ENCODE measurements at places on chromosomes 4 and X.

DNA sequence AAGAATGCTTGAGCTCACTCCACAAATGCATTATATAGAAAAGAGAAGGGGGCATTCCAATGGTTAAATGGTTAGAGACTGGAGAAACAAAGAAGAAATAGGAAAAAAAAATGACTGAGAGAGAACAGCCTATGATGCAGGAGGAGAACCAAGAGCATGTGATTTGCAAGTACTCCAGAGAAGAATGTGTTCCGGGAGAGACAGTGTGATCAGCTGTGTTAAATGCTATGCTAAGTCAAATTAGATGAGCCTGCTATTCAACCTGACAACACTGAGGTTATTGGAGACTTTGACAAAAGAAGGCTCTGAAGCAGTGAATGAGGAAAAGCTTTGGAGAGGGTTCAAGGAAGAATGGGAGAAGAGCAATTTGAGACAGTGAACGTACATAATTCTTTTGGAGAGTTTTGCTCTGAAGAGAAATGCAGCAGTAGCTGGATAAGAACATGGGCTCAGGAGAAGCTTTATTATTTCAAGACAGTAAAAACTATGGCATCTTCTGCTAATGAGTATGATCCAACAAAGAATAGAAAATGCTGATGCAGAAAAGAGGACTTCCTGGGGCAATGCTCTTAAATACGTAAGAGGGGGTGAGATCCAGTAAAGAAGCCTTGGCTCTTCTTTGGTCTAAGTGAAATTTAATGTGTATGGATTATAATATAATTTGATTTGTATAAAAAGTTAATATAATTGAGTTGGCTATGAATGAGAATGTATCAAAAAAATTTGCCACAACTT is 66.3 kb downstream of the PPP3CA start:
- no peak for DNase-seq

GRCh38 chrX:6986915-6987314 is 160.6 kb upstream of the STS start:
- no peak for DNase-seq

GRCh38 chrX:85996555-85996954 is 50.8 kb downstream of the CHM start:
- no peak for DNase-seq

DNA sequence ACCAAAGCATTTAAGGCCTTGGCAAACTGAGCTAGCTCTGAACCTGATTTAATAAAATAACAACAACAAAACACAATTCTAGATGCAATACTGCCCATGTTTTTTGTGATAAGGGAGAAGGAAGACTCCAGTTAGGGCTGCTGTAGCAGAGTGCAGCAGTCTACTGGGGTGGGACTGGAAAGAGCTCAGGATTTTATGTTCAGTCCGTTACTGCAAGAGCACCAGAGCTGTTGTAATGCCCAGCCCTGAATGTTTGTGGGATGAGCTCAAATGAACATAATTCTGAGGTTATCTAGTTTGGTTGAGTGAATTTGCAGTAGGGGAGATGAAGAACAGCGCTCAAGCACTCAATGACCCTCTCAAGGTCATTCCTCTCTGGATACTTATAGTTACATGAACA is 743.8 kb downstream of the FAT4 start:
- no peak for DNase-seq

- no peak for DNase-seq
Measured at GRCh38 chr4:19417256-19417655, 834.4 kb upstream of the SLIT2 start.

DNA sequence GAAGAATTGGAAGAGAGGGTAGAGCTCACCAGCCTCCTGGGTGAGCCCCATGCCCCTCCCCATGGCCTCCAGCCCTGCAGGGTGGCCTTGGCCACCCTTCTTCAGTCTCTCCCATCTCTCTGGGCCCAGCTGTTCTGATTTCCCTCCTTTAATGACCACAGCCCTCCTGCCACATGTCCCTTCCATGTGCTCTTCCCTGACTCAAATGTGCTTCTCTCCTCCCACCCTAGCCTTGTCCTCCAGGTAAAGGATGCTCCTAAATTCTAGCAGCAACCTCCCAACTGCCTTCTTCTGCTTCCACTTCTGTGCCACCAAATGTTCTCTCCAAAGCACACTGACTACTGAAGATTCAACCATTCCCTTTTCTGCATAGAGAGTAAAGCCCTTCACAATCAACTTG is 83.0 kb downstream of the ADRA2C start:
- DNase-seq, result no peak

DNA sequence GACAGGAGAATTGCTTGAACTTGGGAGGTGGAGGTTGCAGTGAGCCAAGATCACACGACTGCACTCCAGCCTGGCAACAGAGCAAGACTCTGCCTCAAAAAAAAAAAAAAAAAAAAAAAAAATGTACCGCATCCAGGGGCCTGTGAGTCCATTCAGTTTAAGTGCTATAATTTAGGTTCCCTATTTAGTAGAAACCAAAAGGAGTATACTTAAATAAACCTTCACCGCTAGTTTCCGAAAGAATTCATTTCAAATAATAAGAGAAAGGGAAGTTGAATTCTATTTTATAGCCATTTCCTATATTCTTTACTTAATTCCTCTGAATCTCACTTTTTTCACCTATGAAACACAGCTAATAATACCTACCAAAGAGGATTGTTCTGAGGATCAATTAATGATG is 20.8 kb upstream of the LRBA start:
- no peak for DNase-seq

DNA sequence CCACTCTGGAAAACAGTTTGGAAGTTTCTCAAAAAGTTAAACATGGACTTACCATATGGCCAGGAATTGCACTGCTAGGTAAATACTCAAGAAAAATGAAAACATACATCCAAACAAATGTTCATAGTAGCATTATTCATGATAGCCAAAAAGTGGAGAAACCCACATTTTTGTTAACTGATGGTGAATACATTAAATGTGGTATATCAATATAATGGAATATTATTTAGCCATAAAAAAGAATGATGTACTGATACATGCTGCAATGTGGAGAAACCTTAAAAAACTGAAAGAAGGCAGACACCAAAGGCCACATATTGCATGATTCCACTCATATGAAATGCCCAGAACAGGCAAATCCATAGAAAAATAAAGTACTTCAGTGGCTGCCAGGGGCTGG is 79.1 kb downstream of the SHROOM3 start:
- DNase-seq, result no peak

GRCh38 chr4:123628288-123628687 is 231.7 kb downstream of the SPRY1 start:
- no peak for DNase-seq

GRCh38 chr4:106793933-106794332 is 242.2 kb downstream of the DKK2 start:
- DNase-seq, result no peak

DNA sequence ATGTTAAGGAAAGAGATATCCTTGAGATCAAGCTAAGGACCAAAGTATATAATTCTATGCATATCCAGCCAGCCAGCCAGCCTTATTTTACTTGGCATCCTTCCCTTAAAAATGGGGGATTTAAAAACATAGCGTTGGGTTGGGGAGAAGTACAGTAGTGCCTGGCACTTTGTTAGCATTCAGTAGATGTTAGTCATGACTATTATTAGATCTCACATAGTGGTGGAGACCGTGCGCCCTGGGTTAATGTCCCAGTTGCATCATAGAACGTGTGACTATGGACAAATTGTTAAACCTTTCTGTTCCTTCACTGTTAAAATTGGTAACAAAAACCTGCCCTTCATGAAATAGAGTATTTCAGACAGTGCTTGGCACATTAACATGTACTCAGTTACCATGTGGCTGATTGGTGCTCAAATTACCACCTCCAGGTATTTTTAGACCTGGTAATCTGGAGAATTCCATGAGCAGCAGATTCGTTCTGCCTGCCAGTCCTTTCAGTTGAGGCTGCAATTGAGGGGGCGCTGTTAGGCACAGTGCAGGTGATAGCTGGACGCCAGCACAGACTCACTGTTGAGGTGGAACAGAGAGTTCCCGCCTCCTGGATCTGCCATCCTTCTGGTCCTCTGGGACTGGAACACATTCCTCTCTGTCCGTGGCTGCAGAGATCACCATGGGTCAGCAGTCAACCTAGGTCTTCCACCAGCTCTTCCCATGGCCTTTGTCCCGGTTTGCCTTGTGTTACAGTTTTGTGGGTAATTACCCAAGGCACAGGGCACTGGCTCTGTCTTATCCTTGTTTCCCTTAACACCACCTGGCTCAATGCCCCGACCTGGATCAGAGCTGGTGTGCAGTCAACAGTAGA is 31.7 kb downstream of the RBBP7 start:
- no peak for DNase-seq

- DNase-seq, result no peak
Measured at GRCh38 chr4:14829795-14830194, 172.5 kb upstream of the CPEB2 start.

DNA sequence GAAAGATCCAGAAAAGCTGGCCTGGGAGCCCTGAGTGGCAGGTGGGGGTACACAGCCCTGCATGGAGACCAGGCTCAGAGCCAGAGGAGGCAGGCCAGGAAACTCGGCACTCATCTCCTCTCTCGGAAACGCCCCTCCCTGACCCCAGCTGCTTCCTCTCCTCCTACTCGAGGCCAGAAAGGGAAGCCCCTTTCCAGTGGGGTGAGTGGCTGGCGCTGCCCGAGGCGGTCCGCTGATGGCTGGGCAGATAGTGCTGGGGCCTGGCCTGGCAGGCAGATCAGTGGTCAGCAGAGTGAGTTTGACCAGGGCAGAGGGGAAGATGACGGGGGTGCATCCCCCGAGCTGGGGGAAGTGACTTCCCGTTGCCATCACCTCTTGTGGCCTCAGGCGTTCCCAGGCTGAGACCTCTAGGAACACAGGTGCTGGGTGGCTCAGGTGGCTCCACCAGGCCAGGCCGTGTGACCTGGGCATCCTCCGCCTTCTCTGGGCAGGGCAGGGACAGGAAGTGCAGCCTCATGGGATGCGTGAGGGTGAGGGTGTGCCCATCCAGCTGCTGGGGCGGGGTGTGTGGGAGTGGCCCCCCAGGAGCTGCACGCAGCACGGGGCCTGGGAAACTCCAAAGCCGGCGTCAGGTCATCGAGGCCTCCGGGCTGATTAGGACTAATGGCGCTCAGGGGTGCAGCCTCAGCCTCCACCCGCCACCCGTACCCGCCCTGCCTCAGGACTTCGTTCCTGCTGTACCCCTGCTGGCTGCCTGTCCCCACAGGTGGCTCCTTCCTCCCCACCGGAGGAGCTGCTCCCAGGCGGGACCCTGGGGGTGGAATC is 5.7 kb downstream of the SH3BP2 start:
- DNase-seq, result no peak
